Activated CD4-positive, alpha-beta T cell treated with anti-CD3 and anti-CD28 coated beads, Interleukin-10, Interleukin-2, amounts not matched to agents 100 ng/mL and 50 ng/mL, durations not matched to agents 16 hours and 8 hours (primary cell): ENCODE measurements at places on chromosomes 5 and 9.

- no peak for DNase-seq
These were observed 12.8 kb upstream of the KCNV2 start for GRCh38 chr9:2704504-2704903.

DNA sequence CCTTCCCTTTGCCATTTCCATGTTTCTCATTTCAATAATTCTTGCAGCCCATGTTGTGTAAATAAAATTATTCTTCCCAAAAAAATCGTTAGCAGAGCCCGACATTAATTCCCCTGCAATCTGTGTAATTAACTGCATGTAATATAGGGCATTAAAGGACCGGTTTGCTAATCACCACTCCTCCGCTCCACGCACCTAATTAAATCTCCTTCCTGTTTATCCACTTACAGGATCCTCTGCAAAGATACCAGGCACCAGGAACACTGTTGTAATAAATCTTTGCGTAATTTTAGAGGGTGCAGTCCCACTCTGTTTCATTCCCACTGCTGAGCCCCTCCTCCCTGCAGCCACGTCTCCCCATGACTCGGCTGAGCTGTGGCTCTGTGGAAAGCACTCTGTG lies 105.0 kb upstream of the PPP1R26 start:
- DNase-seq: no peak

- DNase-seq: peak; percentile 76
These were observed 25.4 kb downstream of the SREK1 start for GRCh38 chr5:66169534-66169933.

DNA sequence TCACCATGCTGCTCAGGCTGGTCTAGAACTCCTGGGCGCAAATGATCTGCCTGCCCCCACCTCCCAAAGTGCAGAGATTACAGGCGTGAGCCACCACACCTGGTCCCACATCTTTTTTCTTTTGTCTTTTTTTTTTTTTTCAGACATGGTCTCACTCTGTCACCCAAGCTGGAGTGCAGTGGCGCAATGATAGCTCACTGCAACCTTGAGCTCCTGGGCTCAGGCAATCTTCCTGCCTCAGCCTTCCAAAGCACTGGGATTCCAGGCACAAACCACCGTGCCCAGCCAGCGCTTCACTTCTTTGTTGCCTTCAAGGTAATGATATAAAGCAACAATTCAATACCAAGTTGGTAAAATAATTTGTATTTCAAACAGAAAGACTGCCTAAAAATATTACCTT lies 78.8 kb downstream of the USP20 start:
- no peak for DNase-seq

DNA sequence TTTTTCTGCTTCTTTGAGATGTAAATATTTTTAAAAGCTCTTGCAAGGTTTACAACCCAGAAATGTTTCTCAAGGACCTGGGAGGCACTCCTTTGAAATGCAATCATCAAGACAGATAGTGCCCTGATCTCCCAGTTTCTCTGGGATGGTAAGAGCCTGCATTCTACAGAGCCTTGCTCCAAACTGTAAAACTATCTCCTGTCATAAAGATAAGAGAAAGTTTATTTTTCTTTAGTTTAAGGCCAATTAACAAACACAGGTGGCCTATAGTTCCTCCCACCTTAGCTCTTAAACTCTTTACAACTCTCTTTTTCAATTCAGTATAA lies 1231.1 kb upstream of the NUDT12 start:
- no peak for DNase-seq

DNA sequence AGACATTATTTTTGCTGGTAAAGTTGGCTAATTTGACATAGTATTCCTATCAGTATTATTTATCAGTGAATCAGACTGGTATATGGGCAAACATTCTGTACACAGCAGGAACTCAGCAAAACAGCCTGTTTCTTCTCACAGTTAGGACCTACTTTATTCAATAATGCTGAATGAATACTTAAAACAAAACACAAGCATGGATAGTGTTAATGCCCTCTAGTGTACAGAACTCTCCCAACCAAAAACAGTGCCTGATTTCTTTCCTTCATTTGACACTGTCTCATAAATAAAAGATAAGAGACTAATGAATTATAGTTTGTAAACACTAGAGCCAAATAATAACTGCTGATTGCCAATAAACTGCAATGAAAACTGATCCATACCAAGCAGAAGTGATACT lies 1113.3 kb downstream of the PTPRD start:
- DNase-seq: no peak

- peak; percentile 38 for DNase-seq
These were observed 164.8 kb downstream of the HSD17B3 start for GRCh38 chr9:96136992-96137670.

GRCh38 chr5:178667101-178667500 lies 40.3 kb upstream of the CLK4 start:
- no peak for DNase-seq

DNA sequence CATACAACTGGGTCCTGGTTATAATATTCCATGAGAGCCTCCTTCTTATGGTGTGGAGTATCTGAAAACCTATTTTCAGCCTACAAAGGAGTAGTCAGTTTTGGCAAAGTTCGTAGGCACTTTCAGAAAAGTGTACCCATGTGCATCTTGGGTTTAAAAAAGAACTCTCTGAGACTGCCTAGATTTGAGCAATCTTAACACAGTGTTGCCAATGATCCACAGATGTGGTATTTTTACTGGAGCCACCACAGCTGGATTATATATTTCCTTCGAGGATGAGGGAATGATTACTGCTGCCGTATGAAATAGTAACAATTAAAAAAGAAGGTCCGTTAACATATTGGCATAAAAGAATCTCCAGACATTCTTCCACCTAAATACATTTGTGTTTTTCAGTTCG lies 1.1 kb downstream of the PALM2AKAP2 start:
- no peak for DNase-seq

DNA sequence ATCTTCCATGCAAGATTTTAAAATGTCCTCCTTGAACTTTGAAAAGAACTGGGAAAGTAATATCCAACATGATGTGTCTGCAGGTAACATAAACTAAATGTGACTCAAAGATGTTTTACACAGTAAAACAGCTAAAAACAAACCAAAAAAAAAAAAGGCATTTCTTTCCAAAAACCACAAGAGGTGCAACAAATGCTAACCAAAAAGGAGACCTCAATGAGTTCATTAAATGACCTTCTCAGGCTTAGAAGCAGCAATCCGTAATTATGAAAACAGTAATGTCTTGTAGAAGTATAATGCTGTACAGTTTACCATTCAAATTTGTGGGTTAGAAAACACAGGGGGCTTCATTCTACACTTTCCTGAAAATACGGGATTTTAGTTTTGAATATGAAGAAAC lies 2.5 kb downstream of the RNF145 start:
- DNase-seq: no peak

DNA sequence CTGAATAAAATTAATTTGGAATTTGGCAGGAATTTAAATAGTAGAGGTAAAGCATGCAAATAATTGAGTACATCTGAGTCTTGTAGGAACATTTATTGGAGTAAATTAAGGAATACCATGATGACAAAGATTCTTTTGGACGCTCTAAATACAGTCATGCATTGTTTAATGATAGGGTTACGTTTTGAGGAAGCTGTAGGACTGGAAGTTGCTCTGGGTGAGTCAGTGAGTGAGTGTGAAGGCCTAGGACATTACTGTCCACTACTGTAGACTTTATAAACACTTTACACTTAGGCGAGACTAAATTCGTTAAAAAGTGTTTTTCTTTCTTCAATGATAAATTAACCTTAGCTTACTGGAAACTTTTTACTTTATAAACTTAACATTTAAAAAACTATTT lies 113.0 kb downstream of the FAM170A start:
- DNase-seq: no peak

DNA sequence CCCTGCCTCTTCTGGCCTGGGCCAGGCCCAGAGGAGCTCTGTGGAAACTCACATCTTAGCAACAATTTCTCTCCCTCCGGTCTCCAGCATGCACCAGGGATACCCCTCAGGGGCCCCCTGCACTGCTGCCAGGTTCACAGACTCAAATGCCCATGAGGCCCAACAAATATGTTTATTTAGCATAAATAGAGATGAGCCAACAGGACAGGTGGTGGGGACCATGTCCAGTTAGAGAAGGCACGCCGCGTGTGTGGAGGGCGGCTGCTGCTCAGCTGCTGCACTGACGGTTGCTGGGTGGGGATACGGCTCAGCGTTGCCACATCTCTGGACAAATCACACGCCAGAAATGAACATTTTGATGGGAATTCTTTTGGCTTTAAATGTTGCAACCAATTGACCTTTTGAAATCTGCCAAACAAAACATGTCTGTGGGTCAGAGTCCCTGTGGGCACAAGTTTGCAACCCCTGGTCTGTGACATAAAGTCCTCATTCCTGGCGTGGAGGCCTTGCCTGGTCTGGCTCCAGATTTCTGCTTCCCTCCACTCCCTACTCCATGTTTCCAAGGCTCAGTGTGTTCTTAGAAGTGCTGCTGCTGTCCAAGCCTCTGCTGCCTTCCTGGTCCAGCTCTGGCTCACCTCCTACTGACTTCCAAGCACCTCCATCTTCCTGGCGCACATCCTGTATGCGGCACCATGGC lies 88.9 kb downstream of the AMBP start:
- no peak for DNase-seq

DNA sequence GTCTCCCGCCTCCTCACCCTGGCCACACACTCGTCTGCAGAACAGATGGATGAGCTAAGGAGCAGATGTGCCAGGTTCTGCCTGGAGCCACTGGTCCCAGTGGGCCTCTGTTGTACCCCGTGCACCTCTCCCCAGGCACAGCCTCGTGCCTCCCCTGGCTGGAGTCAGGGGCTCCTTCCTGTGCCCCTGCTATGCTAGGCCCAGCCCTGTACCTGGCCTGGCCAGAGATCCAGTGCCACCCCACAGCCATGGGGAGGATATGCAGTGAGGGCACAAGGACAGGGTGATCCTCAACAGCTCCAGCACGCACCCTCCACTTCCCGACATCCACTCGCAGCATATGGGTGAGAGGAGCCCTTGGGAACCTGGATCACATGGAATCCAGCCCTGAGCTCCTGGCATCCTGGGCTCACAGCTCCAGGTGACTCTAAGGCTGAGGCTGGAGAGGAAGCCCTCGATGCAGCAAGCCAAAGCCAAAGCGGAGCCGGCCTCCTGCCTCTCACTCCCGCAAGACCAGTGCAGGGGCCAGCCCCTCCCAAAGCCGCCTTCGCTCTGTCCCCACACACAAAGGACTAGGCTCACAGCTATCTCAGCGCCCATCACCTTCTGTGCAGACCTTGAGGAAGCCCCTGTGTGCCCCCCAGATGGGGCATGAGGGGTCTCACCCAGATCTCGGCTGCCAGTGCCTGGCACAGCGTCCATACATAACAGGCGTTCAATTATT lies 23.7 kb upstream of the ADAMTS2 start:
- no peak for DNase-seq

GRCh38 chr5:87185838-87186237 lies 81.8 kb upstream of the RASA1 start:
- DNase-seq: no peak

- peak; percentile 13 for DNase-seq
These were observed 754 bp downstream of the DCAF12 start for GRCh38 chr9:34125681-34126206.

- no peak for DNase-seq
These were observed 29.8 kb upstream of the SMC5 start for GRCh38 chr9:70229026-70229425.

- no peak for DNase-seq
These were observed 378.0 kb upstream of the PDE4D start for GRCh38 chr5:60271517-60271916.

DNA sequence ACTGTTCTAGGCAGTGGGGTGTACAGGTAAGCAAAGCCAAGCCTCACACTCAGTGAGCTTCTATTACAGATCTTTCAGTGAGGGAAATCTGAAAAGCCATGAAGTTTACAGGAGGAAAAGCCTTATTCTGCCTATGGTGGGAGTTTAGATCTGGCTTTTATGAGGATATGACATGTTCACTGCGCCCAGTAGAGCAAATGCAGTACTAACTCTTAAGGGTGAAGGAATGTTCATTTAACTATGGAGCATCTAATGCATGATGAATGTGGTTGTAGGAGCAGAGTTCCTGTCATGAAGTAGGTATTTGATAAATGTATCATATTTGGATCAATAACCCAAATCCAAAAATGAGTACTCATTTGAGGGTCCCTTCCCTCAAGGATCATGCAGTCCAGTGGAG lies 230.2 kb upstream of the PAPPA start:
- DNase-seq: no peak

GRCh38 chr5:177336112-177336511 lies 15.4 kb downstream of the LMAN2 start:
- DNase-seq: peak; percentile 58

GRCh38 chr9:83433846-83434245 lies 104.4 kb downstream of the FRMD3 start:
- no peak for DNase-seq

- DNase-seq: no peak
These were observed 503.6 kb upstream of the PAPPA start for GRCh38 chr9:115649991-115650472.

DNA sequence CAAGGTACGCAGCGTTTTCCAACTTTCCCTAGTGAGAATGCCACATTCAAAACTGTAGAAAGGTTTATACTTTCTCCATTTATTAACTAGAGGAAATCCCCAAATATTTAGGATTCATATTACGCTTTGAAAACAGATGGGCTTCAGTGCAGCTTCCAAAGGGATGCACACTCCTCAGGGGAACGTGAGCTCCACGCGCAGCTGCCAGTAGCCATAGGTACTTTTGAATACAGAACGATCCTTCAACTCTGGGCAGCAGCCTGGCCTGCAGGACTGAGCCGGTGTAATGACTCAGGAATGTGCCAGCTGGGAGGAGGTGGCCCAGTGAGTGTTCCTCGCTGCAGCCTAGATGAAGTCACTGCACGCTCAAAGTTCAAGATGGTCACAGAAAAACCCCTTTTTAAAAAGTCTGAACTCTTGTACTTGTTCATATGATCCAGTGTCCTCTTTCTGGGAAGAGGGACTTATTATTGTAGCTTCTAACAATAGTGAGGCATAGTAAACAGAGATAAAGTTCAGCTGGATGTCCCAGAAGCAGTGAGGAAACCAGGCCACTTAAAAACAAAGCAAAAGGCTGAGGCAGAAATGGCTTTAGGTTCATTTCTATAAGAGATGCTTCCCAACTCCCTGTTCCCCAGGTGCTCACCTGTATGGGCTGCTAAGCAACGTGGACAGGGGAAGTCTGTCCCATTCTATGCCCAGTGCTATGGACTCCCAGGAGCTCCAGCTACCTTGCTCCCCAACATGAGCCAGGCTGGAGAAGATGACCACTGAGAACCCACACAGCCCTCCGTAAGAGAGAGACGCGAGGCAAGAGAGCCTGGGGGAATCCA lies 130.0 kb downstream of the LHFPL2 start:
- DNase-seq: no peak

GRCh38 chr5:91222482-91222881 lies 160.6 kb downstream of the ARRDC3 start:
- DNase-seq: no peak

DNA sequence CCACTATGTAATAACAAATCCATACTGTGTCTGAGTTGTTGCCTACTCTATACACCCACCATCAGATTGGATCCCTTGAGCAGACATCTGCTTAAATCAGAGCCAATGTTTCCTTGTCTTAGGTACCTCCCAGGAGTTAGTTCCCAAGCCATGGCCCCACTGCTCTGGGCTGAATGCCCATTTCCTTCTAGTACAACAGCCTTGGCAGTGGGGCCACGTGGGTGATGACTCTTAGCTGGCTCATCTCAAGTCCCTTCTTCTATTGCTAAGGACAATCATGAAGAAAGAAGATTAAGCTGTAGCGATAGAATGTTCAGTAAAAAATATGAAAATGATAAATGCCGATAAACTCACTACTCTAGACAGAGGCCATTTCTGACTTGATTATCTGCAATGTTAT lies 16.6 kb downstream of the PTGR1 start:
- DNase-seq: no peak
